ENCODE measurements at places on chromosomes 3 and 15. TPM values are rescaled to one million over a fixed set of nuclear protein-coding genes. Genes with fewer than 3 reads are reported as not detected.

SLC24A5 gene
- not detected for total RNA-seq

MST1R gene
- total RNA-seq, result 18.9 TPM

- DNase-seq, result no peak
Observed at GRCh38 chr3:115713284-115713683, 90.0 kb downstream of the GAP43 start.

DNA sequence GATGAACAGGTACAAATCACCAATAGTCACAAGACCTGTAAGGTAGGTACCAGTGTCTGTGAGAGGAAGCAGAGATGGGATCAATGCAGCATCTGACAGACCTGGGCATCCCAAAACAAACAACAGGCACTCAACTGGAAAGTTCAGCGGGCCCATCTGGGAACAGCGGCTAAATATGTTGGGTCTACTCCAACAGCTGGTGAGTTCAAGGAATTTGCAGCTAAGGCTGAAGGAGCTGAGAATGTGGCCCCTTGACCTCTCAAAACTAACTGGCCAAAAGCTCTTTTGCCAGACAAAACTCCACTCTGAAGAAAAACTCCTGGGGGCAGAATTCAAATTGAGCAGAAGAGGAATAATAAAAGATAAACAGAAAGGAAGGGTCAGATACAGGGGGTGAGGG, 24.4 kb downstream of the AVEN start:
- DNase-seq, result no peak

- DNase-seq, result no peak
Observed at GRCh38 chr3:193743702-193744047, 150.7 kb downstream of the OPA1 start.

- DNase-seq, result no peak
Observed at GRCh38 chr3:79917561-79917960, 149.8 kb upstream of the ROBO1 start.

DNA sequence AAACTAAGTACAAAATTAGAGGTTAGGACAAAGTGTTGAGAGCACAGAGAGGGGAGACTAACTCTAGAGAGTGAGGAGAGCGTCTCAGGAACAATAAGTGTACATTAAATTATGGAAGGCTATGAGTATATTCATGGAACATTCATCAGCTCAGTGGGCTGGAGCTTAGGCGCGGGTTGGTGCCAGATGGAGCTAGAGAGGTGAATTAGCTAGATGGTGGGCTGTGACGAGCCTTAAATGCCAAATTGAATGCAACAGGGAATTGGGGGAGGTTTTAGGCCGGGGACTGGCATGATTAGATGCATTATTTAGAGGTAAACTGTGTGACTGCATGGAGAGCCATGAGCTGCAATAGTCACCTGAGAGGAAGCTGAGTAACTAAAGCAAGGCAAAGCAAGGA, 97.1 kb downstream of the TMEM108 start:
- no peak for DNase-seq

DNA sequence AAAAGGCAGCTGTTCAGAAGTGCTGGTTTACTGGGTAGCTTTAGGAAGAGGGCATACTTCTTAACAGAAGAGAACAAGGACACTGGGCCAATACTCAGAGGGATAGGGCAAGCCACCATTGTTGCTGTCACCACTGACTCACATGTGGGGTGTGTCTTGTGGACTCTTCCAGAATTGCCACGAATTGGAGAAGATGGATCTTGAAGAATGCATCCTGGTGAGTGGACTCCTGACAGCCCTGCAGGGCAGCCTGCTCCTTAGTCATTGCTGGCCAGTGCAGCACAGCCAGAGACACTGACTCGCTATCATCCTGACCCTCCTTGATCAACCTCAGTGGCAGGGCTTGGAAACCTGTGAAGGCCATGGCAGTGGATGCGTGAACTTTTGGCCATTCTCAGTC, 62.3 kb downstream of the UBP1 start:
- DNase-seq, result no peak

GRCh38 chr15:58213587-58214338, 75.6 kb downstream of the AQP9 start:
- no peak for DNase-seq

- DNase-seq, result no peak
Observed at GRCh38 chr3:105166893-105167292, 199.8 kb upstream of the ALCAM start.

- no peak for DNase-seq
Observed at GRCh38 chr3:45414823-45415222, 26.4 kb downstream of the LARS2 start.

DNA sequence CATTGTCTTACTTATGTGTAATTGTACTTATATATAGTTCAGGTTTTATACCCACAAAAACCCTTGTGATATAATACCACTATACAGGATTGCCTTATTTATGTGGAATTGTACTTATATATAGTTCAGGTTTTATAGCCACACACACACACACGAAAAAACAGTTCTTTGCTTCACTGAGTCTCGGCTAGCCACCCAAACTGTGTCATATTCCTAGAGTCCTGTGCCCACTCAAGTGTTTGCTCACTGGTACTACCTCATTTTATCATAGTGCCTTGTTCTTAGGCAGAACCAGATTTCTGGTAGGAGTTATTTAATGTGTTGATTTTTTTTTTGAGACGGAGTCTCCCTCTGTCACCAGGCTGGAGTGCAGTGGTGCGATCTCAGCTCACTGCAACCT, 12.5 kb downstream of the RASA2 start:
- DNase-seq, result no peak

All from esophagus squamous epithelium (tissue), 5 donors.